ENCODE measurements at places on chromosomes 12 and 14.

- DNase-seq, result no peak
These were observed 135.4 kb upstream of the NUDT4 start for GRCh38 chr12:93242154-93242972.

DNA sequence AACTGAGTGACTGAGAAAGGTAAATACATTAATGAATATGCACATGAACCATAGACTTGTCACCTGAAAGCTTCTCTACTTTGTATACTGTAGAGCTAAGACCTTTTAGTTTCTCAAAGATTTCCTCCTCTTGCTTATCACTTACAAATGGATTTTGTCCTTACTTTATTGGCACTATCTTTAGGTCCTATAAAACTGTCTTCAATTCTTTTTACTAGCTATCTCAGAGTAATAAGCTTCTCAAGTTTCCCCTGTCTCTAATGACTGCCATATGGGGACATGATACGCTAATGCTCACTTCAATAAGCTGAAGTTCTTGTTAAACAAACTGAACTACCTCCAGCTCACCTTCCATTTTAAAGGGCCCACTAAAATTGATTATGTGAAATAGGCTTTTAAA, 468.2 kb upstream of the CCDC196 start:
- no peak for DNase-seq

- no peak for DNase-seq
These were observed 71.6 kb downstream of the ASCL1 start for GRCh38 chr12:103028881-103029639.

- no peak for DNase-seq
These were observed 33.3 kb downstream of the PPP2R3C start for GRCh38 chr14:35088514-35088913.

- DNase-seq, result no peak
These were observed 746.1 kb downstream of the C12orf50 start for GRCh38 chr12:87283111-87283510.

DNA sequence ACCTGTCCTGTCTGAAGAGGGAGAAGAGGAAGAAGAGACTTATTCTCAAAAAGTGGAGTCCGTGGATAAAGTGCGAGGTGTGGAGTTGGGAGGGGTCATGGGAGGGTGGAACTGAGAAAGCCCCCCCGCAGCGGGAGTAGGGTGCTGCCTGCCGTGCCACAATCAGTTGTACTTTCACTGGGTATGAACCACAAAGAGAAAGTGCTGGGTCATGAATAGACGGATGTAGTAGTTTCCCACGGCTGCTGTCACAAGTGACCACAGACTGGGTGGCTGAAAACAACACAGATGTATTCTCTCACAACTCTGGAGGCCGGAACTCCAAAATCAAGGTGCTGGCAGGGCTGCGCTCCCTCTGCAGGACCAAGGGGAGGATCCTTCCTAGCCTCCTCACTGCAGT, 5.5 kb downstream of the DNAH10 start:
- DNase-seq, result no peak

- no peak for DNase-seq
These were observed 21.6 kb downstream of the GPR132 start for GRCh38 chr14:105043641-105044040.

DNA sequence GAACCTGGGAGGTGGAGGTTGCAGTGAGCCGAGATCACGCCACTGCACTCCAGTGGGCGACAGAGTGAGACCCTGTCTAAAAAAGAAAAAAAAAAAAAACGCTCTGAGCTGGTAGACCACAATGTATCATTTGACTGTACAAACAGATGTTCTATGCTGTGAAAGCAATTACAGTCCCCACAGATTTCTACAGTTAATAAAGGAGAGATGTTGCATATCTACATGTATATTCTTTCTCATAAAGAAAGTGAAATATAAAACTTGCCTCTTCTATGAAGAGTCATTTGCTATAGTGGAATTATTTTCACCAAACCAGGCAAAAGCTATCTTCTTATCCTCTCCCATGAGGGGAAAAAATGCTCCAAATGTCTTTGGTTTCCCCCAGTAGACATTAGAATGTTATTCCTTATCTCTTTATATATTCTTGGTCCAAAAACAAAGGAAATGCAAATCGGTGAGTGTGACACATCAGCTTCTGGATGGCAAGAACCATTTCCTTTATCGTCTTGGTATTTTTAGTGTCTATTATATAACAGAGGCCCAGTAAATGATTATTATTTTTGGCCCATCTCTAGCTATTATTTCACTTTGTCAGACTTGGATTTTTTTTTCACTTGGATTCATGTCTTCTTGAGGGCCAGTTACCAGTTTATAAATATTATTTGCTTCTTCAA, 230.4 kb downstream of the SSPN start:
- DNase-seq, result no peak

DNA sequence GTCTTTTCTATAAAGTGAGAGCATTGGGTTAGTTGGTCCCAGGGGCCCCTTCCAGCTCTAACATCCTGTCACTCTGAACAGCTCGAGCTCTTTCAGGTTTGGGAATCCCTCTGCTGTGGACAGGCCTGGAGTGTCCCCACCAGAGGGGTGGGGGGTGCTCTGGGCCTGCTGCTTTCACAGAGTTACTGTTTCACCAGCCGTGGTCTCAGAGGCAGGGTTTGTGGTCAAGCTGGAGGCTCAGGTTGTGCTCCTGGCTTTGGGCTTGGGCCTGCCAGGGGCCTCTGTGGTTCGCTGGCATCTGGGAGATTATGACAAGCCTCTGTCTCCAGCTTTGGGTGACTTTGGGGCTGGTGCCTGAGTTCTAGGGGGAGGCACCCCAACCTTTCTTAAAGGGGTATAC, 59.6 kb downstream of the FBXL14 start:
- DNase-seq, result no peak

DNA sequence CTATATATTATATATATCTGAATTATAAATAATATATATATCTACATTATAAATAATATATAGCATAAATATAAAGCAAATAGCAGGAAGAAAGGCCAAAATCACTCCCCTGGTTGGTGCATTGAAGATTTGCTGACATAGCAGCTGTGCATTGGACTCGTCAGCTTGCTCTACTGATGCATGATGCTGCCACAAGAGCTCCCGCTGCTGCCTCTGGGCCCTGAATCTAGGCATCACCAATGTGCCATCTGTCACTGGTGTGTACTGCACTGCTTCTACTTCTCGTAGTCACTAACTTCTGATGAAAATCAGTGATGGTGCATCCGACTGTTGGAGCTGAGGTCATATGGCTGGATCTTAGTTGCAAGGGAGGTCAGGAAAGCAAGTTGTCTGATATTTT, 205.0 kb downstream of the ADAMTS20 start:
- no peak for DNase-seq

- no peak for DNase-seq
These were observed 204.1 kb downstream of the TRHDE start for GRCh38 chr12:72476301-72476700.

GRCh38 chr12:47231456-47231855, 151.7 kb upstream of the AMIGO2 start:
- DNase-seq, result no peak

DNA sequence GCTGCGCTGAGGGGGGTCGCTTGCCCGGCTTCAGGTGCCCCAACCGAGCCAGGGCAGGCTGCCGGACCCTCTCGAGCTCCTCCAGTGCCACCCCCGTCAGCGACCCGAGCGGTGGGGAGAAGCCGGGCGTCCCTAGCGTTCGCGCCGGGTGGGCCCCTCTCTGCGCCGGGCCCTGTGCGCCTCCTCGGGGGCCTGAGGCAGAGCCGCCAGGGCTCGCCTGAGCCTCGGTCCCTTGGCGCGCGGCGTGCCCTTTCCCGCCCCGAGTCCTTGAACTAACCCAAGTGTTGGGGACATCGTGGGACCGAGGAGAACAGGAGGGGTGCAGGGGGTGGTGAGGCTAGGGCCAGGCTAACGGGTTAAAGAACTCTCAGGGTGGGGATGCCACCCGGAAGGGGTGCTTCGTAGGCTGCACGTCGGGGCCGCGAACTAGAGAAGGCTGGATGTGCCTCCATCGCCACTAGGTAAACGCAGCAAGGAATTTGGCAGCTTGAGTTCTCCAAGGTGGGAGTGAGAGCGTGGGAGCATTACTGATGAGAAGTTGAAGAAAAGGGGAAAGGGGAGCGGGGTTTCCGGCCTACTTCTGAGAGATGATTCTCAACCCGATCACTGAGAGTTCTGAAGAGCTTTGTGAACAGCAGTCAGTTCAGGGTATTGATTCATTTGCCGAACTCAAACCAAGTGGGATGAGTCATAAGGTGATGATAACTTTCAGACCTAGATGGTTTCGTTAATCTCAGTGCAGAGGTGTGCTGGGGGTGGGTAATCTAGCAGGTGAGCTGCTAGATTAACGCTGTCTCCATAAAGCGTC, 618 bp downstream of the RNF34 start:
- peak; percentile 39 for DNase-seq

- DNase-seq, result no peak
These were observed 27.8 kb downstream of the FBXL14 start for GRCh38 chr12:1566449-1567135.

- DNase-seq, result no peak
These were observed 99.9 kb upstream of the SLC24A4 start for GRCh38 chr14:92223025-92223424.

GRCh38 chr12:14999695-15000365, 27.0 kb downstream of the PDE6H start:
- DNase-seq, result no peak
